Lower lobe of right lung (tissue), 2 donors: ENCODE measurements at places on chromosomes 5 and 9. TPM values are rescaled to one million over a fixed set of nuclear protein-coding genes. Genes with fewer than 3 reads are reported as not detected.
A peak's percentile ranks its signal among the peaks of the same experiment; 100 is the strongest.

DNA sequence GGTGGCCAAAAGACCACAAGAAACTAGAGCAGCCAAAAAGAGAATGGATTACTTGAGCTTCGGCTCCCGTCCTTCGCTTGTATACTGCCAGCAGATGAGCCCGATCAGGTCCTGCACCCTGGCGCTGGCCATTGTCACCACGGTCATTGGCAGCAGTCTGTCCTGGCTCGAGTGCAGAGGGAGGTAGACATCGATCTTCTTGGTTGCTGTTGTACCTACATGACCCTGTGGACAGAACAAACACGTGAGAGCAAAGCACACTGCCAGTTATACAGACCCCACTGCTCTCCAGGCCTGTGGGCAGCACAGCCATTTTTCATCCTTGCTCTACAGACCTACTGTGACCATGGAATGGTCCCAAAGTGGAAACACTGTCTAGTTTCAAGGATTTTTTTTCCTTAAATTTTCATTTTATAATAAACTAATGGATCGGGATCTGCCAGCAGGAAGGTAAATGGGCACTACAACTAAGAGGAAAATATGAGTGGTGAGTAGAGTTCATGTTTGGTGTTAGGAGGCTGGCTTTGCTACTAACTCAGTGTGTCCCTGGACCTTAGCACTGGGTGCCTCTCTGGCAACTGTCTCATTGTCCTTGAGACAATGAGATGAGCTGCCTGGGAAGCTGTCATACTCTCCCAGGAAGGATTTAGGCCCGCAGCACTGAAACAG lies 121.4 kb downstream of the MAPKAP1 start:
- DNase-seq: no peak

DNA sequence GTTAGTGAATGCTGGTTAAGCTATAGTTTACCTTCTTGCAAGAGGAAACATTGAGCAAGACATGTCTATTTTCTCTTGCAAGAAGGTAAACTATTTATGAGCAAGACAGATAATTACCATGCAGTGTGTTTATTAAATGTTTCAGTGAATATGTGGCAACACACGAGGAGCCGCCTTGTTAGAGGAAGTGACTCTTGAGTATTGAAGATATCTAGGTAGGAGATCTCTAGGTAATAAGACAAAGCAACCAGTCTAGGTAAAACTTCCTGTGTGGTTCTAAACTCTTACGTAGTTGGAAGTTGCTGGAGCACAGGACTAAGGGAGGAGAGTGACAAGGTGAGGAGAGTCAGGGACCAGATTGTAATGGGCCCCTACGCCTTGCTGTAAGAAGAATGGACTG lies 16.8 kb downstream of the SKP2 start:
- no peak for DNase-seq

DNA sequence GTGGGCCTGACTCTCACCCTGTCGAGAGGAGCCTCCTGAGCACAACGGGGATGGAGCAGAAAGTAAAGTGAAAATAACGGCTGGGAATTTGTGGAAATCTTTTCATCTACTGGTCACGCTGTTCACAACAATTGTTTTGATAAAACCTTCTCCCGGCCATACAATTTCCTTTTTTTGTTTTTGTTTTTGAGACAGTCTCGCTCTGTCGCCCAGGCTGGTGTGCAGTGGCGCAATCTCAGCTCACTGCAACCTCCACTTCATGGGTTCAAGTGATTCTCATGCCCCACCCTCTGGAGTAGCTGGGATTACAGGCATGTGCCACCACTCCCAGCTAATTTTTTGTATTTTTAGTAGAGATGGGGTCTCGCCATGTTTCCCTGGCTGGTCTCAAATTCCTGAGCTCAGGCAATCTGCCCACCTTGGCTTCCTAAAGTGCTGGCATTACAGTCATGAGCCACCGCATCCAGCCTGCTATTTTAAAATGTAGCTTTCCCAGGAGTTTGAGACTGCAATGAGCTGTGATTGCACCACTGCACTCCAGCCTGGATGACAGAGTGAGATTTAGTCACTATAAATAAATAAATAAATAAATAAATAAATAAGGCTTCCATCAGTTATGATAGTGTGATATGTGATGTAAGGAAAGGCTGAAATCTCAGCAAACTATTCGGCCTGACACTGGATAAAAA lies 73.5 kb upstream of the PTGER4 start:
- DNase-seq: peak; percentile 47

DNA sequence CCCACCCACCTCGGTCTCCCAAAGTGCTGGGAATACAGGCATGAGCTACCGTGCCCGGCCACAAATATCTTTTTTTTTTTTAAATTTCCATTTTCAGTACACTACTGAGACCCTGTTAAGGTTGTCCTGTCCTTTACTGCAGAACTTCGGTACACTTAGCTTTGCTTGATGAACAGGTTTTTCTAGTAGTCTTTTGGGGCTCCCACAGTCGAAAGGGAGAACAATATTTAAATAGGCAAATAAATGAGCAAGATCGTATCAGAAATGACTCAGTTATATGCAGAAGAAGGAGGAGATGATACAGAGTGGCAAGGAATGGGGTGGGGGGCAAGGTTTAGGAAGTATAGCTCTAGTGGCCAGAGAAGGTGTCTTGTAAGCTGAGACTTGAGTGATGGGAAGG lies 52.7 kb downstream of the MSX2 start:
- DNase-seq: no peak

DNA sequence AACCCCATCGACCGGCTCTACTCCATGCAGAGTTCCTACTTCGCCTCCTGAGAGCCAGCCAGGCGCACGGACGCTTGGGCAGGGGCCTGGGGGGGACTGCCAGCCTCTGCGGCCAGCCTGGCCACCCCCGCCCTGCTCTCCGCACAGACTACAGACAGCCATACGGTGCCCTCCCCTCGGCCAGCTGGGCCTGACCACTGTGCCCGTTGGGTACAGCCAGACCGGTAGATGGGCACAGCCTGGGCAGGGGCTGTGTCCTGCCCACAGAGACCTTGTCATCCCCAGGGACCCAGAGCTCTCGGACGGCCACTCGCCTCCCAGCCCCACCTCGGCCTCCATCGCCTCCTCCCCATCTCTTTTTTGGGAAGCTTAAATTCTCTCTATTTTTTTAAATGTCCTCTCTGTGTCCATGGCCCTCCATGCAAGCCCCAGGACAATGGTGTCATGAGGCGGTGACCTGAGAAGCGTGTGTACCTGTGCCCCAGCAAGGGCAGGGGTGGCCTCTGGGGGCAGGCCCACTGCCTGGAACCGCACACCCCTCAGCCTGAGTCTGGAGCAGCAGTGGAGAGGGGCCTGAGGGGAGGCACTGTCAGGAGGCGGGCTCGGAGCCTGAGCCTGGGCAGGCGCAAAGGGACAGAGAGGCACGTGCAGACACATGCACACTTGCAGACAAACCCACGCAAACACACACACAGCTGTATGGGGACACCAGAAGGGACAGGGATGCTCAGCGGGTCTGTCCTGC lies 82.8 kb downstream of the LMX1B start:
- DNase-seq: peak; percentile 38

- DNase-seq: no peak
Measured at GRCh38 chr5:150211156-150212030, 21.5 kb downstream of the SLC6A7 start.

DNA sequence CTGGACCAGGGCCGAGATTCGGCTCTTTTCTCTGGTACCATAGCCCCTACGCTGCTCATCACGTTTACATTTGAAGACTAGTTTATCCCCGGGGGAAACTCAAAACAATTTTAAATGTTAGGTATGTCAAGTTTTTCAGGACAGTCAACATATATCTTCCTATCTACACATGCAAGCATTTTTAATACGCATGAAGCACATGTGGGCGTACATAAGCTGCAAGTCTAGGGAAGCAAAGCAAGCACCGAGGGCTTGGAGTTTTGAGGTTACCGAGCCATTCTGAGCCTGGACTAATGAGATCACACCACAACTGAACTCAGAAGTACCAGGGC lies 154.4 kb downstream of the AUH start:
- DNase-seq: no peak

DNA sequence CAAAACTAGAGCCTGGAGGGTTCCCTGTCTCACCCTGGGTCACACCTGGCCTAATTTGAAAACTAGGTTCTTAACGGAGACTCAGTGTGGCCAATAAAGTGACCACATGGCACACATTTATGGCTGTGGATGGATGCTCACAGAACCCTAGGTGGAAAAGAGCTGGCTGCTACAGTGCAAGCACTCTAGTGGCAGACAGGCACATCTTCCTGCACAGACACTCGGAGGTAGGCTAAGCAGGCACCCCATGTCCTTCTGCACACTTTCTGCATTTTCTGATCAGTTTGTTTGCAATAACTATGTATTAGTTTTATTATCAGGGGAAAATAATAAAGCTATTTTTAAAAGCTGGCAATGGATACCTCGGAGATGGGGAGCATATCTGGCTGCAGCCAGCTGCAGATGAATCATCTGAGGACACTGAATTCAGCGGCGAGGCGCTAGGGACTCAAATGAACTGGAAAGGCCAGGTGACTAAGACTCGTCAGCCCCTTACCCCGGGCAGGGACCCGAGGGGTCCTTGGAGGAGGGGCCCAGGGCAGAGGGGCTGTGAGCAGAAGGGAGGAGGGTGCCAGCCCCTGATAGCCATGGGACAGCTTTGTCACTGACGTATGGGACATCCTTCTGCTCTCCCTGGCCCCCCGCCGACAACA lies 96.2 kb downstream of the OLFM1 start:
- DNase-seq: no peak

- peak; percentile 86 for DNase-seq
Measured at GRCh38 chr5:149442563-149443182, 63.6 kb upstream of the IL17B start.

- DNase-seq: no peak
Measured at GRCh38 chr9:118162716-118163115, 458.5 kb downstream of the TLR4 start.

DNA sequence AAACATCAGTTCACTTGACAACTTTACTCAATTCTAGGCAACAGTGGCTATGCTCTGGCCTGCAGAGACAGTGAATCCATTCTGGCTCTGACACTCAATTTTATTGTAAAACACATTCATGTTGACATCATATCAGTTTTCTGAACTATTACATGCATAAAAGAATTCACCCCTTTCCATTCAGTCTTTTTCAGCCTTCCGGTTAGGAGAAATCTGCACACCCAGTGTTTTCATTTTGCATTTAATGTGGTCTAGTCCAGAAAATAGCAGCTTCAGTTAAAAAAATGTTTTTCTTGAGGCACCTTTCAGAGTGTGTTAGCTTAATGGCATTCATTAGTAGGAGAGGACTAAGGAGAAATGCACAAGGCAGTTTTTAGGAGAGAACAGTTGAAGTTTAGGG lies 95.1 kb downstream of the PBX3 start:
- DNase-seq: no peak

DNA sequence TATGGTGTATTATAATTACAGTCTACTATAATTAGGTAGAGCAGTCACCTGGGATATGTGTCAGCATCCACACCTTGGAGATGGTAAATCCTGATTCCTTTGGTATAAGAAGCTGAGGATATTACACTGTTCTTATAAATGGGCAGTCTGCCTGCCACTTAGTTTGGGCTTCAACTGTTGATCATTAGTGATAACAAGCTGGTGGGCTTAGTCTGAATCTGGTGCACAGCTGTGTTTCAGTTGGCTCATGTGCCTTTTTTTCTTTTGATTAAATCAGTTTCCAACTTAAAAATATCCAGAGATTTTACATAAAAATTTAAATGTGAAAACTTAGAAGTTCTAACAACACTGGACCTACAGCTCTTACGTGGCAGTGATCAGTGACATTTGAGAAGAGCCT lies 21.2 kb downstream of the LVRN start:
- no peak for DNase-seq

- DNase-seq: no peak
Measured at GRCh38 chr5:146703899-146704298, 174.7 kb downstream of the PPP2R2B start.

- no peak for DNase-seq
Measured at GRCh38 chr5:39691993-39692392, 267.2 kb upstream of the DAB2 start.

- DNase-seq: no peak
Measured at GRCh38 chr9:91255327-91255726, 106.4 kb downstream of the AUH start.

- peak; percentile 53 for DNase-seq
Measured at GRCh38 chr9:125241863-125242739, 958 bp upstream of the HSPA5 start.

- DNase-seq: no peak
Measured at GRCh38 chr5:75331-76320, 16.3 kb upstream of the PLEKHG4B start.

DNA sequence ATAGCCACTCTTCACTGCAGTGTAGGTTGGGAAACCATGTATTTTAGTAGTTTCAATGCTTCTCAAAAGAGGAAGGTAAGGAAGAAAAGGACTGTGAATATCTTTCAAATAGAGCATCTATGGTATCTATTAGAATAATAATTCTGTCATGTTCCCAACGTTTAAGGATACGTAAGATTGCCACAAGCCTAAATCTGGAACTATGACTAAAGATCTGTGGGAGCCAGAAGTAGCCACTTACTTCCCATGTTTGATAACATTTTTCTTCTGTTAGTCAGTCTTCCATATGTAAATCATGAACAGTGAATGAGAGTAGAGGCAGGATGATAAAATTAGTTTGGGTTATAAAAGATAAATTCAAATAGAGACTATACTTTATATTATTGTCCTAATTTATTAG lies 16.3 kb upstream of the MROH2B start:
- no peak for DNase-seq

DNA sequence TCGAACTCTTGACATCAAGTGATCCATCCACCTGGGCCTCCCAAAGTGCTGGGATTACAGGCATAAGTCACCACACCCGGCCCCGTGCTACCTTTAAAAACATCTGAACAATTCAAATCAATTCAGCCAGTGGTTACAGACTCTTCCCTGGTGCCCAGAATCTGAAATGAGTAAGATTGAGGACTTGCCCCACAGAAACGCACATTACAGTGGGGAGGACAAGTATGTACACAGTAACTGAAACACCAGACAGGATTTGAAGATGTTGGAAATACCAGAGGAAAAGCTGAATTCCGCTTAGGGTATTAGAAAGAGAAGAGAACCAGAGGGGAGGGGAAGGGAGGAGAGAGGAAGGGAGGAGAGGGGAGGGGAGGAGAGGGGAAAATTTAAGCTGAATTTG lies 17.8 kb downstream of the NIM1K start:
- no peak for DNase-seq

GRCh38 chr5:113268232-113268631 lies 166.6 kb downstream of the TSSK1B start:
- DNase-seq: no peak

DNA sequence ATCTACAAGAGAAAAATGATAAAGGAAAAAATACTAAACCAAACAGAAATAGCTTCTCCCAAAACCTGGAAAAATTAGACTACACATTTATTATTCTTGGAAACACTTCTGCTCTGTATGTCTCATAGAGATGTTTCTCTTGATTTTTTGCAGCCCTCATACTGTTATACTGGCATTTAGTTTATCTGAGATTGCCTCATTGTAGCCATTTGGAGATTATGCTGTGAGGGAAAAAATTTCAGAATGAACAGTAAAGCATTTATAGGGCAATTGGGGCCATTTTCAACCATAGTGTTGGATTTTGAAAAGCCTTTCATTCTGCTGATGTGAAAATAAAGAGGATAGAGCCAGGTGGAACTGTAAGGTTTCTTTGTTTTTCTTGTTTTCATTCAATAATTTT lies 441.8 kb upstream of the RIOK2 start:
- DNase-seq: no peak

- no peak for DNase-seq
Measured at GRCh38 chr9:32942755-32943460, 58.5 kb downstream of the APTX start.

The PTPN3 gene
- 13.4 TPM for total RNA-seq

The NEUROG1 gene
- total RNA-seq: not detected

The FOXD4 gene
- total RNA-seq: 0.32 TPM

The LCN9 gene
- not detected for total RNA-seq

The PCDHB16 gene
- total RNA-seq: 2.6 TPM

The OR4F3 gene
- total RNA-seq: not detected

The CSF2 gene
- total RNA-seq: 3.9 TPM

The PRR16 gene
- 0.95 TPM for total RNA-seq

The PCDHGC3 gene
- total RNA-seq: 82.4 TPM

The LRRC19 gene
- total RNA-seq: 0.27 TPM
